ENCODE measurements at places on chromosomes 1 and 21.

GRCh38 chr1:155320252-155320651 is 442 bp upstream of the RUSC1 start:
- DNase-seq = no peak

GRCh38 chr1:24235921-24236788 is 49.1 kb upstream of the IFNLR1 start:
- no peak for DNase-seq

- no peak for DNase-seq
Measured at GRCh38 chr1:108962681-108963051, 618 bp downstream of the CLCC1 start.

- peak; percentile 52 for DNase-seq
Measured at GRCh38 chr1:169119405-169119804, 12.9 kb downstream of the ATP1B1 start.

DNA sequence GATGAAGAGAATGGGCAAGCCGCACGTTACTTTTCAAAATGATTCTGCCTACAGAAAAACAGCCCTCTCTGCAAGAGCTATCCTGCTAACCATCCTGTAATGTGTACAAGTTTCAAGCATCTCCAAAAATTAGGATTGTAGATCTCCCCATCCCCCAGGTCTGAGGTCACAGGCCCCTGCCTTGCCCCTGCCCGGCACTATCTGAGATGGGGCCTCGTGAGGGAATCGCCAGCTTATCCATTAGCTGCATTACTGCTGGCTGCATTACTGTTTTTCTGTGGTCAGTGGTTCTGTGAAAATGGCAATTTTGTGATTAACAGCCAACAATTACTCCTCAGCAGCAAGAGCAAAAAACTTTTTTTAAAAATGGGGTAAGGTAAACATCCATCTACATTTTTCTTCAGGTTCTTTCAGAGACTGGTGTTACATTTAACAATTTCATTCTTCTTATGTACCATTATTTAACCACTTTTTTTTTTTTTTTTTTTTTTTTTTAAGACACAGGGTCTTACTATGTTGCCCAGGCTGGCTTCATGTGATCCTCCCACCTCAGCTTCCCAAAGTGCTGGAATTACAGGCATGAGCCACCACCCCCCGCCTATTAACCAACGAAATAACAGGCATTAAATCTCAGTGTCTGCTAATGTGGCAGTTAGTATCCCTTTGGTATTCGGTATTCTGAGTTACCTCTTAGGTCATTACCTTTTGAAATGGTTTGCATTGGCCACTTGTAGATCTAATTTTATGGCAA is 83.8 kb downstream of the MRPL37 start:
- DNase-seq = no peak

DNA sequence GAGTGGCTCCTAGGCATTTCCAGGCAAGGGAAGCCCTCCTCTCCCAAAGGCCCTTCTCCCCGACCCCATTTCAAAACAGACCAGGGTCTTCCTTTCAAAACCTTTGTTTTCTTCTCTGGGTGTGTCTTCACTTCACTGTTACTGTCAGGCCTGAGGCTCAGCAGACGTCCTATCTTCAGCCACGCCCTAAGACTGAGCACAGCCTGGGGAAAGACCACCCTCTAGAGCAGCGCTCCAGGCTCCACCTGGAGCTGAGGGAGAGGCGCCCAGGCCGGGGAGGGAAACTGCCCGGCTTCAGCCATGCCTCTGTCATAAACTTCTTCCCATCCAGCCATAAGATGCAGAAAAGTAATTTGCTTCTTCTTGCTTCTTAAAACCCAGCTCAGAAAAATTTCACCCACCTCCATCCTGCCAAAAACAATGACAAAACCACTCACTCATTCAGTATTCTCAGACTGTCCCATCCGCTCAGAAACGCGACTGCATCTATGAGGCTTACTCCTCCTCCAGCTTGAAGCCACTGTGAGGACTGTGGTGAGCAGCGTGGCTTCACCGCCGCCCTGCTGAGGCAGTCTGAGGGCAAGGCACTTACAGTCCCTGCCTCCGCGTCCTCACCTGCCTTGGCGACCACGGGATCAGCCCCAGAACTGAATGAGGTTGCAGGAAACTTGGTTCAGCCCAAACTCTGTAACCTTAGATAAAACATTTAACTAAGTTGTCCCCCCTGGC is 36.1 kb downstream of the VN1R5 start:
- DNase-seq = no peak

DNA sequence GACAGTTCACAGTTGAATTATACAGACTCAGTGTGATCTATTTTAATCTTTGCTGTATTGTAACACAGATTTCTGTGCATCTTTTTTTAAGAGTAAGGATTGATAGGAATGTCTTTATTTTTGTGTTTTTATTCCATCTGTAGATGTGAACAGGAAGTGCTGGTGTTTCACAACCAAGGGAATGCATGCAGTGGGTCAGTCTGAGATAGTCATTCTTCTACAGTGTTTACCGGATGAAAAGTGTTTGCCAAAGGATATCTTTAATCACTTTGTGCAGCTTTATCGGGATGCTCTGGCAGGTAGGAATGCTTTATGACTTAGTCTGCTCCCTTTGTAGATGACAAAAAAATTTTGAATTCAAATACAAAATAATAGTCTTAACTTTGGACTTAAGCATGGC is 84.5 kb downstream of the CC2D1B start:
- peak; percentile 11 for DNase-seq

- DNase-seq = no peak
Measured at GRCh38 chr1:220032911-220033310, 13.4 kb downstream of the EPRS1 start.

GRCh38 chr1:229368347-229368746 is 25.5 kb upstream of the CCSAP start:
- DNase-seq = no peak

DNA sequence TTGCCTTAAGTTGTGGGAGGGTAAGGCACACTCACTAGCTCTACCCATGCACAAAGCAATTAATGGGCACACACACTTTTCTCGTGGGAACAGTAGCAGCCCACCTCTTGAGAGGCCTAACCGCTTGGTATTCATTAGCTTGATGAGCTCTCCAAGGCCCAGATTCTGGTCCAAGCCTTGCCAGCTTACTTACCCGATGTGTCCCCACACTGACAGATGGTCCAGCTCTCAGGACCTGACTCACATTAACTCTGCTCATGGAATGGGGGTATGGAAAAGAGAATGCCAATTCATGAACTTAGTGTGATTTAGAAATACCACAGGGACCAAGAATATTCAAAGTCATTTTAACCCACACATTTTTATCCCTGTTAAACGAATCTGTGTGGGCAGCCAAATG is 106.8 kb upstream of the CACHD1 start:
- no peak for DNase-seq

- no peak for DNase-seq
Measured at GRCh38 chr1:21579791-21580190, 70.6 kb downstream of the ALPL start.

DNA sequence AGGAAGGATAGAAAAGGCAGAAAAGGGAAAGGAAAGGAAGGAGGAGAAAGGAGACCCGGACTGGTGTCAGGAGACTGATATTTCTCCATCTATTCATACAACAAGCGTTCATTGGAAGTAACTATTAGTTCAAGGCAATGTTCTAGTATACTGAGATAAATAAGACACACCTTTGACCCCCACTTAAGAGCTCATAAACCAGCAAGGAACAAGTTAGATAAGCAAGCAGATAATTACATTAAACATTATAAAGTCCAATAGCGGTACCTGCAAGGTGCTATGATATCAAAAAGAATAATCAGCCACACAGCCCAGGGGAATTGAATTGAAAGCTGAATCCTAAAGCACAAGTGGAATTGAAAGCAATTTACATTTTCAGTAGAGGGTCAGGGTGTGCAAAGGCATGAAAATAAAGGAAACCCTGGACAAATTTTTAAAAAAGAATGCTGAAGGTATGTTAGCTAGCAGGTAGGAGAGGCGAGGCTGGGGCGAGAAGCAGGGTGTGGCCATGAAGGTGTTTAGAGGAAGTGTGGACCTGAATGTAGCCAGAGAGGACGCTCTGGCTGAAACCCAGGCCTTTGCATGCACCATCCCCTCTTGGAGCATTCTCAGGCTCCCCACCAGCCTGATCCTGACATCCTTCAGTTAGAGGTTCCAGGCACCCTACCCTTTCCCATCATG is 200.0 kb downstream of the SETD4 start:
- DNase-seq = no peak

DNA sequence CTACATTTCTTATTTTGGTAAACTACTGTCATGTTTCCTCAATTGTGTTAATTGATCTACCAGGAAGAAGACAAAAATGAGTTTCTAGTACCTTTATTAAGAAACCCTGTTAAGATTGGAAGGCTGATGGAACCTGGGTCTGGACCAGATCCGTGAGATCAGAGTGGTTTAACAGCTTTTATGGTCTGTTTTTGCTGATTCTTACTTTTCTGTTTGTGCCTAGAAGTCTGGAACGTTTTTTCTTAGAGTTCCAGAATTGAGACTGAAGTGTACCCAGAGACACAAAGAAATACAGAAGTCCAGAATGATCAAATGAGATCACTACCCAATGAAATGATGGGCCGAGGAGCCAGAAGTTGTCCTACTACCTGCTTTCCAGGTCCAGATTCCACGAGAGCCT is 22.5 kb upstream of the CDC42 start:
- no peak for DNase-seq

- DNase-seq = no peak
Measured at GRCh38 chr1:181073638-181074037, 14.9 kb upstream of the IER5 start.

DNA sequence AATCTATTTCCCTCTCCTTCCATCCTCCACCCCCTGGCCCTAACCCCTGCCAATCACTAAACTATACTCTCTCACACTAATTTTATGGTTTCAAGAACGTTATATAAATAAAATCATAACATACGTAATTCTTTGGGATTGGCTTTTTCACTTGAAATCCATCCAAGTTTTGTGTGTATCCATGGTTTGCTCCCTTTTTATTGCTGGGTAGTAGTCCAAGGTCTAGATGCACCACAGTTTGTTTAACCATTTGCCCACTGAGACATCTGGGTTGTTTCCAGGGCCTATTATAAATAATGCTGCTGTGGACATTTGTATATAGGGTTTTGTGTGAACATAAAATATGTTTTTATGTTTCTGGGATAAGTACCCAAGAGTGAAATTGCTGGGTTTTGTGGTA is 61.4 kb downstream of the TEX35 start:
- no peak for DNase-seq

DNA sequence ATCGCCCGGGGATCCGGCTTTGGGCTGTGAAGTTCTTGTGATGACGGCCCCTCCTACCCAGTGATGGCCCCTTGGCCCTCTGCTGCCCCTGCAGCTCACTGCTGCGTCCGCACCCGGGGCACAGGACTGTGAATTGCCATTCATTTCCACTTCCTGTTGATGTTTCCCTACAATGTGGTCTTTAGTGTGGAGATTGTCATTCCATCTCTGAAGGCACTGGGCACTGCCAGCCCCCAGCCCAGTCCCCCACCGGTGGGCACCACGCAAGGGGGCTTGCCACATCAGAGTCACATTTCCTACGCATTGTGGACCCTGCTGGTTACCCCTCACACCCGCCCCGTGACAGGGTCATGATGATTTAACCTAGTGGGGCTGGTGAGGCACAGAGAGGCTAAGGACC is 2.5 kb upstream of the MX2 start:
- no peak for DNase-seq

GRCh38 chr1:48853006-48853405 is 76.3 kb upstream of the BEND5 start:
- peak; percentile 4 for DNase-seq

DNA sequence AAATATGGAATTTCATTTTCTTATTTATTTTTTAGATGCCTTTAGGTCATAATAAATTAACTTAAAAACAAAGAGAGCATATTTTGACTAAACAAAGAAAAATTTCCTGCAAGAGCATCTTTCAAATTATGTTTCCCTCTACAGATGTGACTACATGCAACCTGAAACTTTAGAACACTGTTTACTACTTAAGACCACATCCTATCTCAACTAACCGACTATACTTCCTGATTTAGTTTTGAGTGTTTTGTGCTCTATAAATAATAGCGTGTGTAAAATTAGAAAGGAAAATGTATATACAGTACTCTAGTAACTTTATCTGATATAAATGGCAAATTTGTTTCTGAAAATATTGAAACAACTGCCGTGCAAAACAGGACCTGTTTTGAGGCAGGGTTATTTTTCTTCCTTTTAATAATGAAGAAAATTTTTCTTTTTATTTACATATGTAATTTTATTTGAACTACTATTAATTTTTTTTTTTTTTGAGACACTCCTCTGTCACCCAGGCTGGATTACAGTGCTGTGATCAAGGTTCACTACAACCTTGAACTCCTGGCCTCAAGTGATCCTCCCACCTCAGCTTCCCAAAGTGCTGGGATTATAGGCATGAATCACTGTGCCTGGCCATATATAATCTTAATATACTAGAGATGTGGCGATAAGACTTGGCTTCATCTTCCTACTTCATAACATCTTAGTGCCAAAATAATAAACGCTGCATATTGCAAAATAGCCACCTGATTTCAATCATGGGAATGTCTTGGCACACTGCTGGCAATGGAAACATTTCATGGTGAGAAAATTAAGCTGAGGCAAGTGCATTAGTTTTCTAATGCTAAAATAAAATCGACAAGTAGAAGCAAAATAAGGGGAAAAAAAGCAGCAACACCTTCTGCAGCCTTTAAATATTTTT is 12.3 kb downstream of the ZRANB2 start:
- no peak for DNase-seq

- peak; percentile 17 for DNase-seq
Measured at GRCh38 chr21:34967509-34968289, 81.4 kb downstream of the RUNX1 start.

Measured in AG08396 (cell line).